Stimulated activated CD4-positive, alpha-beta T cell treated with anti-CD3 and anti-CD28 coated beads, Interleukin-1b, Interleukin-23, amount 100 ng/mL, for 24 hours (primary cell): ENCODE measurements at places on chromosomes 1 and 21.

DNA sequence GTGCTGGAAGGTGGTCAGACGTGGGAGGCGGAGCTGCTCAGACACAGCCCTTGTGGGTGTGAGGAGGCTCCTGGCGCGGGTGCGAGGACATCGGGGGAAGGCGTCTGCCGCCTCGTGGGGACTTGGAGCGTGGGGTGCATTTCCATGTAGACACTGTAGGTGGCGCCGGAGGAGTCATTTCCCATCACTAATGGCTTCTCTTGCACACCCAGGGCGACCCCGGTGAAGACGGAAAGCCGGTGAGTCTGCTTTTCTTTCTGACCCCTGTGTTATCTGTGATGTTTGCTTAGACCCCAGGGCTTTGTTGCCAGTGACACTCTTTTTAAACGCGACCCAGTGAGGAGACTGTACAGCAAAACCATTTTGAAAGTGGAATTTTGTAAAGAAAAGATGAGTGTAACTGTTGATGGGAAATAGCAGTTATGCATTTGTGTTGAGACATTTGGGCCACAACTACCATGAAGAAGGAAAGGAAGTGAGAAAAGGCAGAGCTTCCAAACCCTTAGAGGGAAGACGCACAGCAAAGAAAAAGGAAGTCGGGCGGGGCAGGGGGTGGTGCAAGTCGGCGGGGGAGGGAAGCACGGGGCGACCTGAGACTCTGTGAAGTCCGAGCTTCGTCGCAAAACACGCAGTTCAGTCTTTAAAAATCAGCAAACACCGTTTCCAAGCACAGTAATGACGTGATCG, 64.0 kb downstream of the SLC19A1 start:
- DNase-seq, result peak; percentile 67

DNA sequence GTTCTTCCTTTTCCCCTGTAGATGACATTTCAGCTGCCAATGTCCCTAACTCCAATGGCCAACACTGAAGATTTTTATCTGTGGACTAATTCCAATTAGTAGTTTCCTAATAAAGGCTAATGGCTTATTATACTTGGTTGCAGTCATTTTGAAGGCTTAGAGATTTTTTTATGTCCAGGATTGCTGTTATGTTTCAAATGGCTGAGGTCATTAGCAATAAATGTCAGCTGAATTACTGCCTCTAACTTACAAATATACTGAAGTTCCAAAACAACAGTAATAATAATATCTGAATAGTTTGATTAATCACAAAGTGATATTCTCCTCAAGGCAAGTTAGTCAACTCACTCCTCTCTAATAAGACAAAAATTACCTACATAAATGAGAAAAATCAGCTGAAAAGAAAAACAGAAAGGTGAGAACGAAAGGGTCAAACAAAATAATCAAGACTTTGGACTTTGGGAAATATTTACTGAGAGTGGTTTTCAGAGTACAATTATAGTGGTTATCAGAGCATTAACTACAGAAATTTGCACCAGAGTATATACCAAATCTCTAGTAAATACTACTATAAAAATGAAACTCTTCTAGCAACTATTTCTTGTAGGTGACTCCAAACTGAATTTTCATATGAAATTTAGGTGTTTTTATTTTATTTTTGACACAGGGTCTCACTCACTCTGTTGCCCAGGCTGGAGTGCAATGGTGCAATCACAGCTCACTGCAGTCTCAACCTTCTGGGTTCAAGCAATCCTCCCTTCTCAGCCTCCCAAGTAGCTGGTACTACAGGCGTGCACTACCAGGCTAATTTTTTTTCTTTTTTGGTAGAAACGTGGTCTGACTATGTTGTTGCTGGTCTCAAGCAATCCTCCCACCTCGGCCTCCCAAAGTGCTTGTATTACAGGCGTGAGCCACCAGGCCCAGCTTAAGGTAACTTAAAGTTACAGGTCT, 3.5 kb downstream of the ZZZ3 start:
- DNase-seq, result no peak

- no peak for DNase-seq
Observed at GRCh38 chr1:201456499-201457309, 12.3 kb downstream of the PHLDA3 start.

DNA sequence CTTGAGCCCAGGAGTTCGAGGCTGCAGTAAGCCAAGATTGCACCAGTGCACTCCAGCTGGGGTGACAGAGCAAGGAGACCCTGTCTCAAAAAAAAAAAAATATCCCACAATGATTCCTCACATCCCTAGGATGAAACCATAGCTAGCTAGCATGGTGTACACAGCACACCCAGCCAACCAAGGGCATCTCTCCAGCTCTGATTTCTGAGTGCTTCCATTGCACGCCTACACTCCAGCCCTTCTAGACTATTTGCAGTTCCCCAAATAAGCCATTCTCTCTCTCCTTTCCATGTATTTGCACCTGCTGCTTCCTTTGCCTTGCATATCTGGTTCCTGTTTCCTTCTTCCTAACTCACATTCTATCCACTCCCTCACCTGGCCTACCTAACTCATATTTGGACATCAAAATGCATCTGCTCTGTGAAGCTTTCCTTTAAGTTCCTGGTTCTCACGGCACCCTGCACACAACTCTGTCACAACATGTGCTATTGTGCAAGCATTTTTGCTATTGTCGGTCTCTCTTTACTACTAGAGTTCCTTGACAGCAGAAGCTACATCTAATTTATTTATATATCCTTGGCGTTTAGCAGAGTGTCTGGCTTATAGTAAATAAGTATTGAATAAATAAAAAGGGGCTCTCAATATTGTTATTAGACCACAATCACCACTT, 2.4 kb upstream of the ELAPOR1 start:
- DNase-seq, result no peak

- DNase-seq, result no peak
Observed at GRCh38 chr1:16386454-16387113, 19.5 kb downstream of the SZRD1 start.

DNA sequence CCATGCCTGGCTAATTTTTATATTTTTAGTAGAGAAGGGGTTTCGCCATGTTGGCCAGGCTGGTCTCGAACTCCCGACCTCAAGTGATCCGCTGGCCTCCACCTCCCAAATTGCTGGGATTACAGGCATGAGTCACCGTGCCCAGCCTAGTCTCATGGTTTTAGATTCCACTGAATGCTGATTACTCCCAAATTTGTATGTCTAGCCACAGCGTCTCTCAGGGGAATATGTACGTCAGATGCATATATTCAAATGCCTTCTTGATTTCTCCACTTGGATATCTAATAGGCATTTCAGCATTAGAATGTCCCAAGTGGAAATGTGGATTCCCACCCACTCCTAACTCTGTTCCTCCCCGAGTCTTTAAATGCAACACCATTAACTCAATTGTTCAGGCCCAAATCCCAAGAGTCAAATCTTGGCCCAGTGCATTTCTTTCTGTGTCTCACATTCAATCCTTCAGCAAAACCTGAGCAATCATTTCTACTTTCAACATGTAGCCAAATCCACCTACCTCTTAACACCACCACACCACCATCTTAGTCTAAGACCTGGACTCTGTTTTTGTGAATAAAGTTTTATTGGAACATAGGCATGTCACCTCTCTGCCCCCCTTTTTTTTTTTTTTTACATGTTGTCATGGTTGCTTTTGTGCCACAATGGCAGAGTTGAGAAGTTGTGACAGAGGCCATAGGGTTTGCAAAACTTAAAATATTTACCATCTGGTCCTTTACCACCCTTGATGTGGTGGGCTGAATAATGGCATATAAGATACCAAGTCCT, 9.8 kb upstream of the CAMTA1 start:
- no peak for DNase-seq

GRCh38 chr1:230307213-230307612, 118.9 kb downstream of the PGBD5 start:
- DNase-seq, result no peak

- DNase-seq, result no peak
Observed at GRCh38 chr1:166378805-166379204, 212.0 kb upstream of the FAM78B start.

DNA sequence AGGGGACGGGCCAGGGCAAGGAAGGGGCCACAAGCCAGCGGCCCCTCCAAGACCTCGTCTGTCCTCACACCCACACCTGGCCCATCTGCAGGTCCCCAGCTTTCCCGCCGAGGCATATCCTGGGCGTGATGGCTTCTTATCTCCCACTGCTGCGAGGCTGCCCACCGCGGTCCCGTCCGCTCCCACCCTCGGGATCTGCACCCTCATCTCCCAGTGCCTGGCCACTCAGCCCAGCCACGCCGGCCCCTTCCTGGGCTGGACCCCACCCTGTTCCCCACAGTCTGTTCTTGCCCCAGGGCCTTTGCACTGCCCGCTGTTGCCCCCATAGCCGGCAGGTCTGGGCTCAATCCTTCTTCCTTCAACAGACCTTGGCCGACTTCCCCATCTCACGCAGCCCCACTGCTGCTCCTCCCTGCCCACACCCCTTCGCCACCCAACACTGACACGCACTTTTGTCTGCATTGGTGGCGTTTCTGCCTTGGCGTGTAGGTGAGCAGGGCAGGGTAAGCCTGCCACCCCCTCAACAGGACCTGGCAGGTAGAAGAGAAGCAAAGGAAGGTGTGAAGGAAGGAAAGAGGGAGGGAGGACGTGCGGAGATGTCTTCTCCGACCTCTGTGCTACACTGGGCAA, 4.4 kb upstream of the TTC34 start:
- no peak for DNase-seq

DNA sequence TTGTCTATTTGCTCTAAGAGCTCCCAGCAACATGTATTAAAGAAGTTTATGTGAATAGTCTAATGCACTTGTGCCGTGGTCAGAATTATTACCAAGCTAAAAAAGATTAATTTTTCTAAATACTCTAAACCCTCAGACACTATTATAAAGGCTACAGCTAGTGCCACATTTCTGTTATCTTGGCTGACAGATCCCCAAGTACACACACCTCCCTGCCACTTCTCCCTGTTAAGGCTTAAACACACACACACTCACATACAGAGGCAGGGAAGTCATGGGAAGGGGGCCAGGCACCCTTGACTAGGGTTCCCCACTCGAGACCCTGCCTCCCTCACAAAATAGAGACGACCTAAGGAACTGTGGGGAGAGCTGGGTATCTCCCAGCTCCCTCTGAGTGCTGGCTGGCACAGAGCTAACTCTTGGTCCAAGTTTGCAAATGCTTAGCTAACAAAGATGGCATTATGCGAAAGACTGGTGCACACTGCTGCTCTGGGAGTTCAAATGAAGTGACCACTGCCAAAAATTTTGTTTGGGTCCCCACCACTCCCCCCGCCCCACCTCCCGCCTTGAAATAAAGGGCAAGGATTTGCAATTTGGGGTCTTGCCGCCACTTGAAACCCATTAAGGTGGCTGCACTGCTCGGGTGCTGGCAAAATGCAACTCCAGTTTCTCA, 9.8 kb downstream of the SSBP3 start:
- no peak for DNase-seq
